ENCODE measurements at places on chromosomes 5 and 9. TPM values are rescaled to one million over a fixed set of nuclear protein-coding genes. Genes with fewer than 3 reads are reported as not detected.

Gene GABRA6
- 0.66 TPM for total RNA-seq

Gene GLRA1
- total RNA-seq = not detected

Gene CCL28
- total RNA-seq = 2.4 TPM

Gene PTPN3
- 0.50 TPM for total RNA-seq

Gene ANXA2R
- 2.1 TPM for total RNA-seq

Gene CANX
- total RNA-seq = 932 TPM

Gene STK32A
- total RNA-seq = not detected

Gene CCDC180
- 0.79 TPM for total RNA-seq

Gene IFNE
- 5.5 TPM for total RNA-seq

Gene NEUROG1
- total RNA-seq = not detected

Gene FIBCD1
- not detected for total RNA-seq

Gene ZCCHC9
- 24.1 TPM for total RNA-seq

Gene KCNIP1
- total RNA-seq = not detected

Gene GMCL2
- not detected for total RNA-seq

Gene BRINP1
- 0.14 TPM for total RNA-seq

Gene RFESD
- total RNA-seq = 1.2 TPM

Gene C9orf153
- total RNA-seq = 0.27 TPM

Gene PRDM9
- not detected for total RNA-seq

Gene ZDHHC11B
- 0.14 TPM for total RNA-seq

Gene SH2D3C
- 39.9 TPM for total RNA-seq

Gene EIF4E1B
- total RNA-seq = not detected
